ENCODE measurements at places on chromosomes 11 and 22.
A peak's percentile ranks its signal among the peaks of the same experiment; 100 is the strongest.

GRCh38 chr11:94131047-94131717, 2.5 kb downstream of the PANX1 start:
- no peak for DNase-seq

DNA sequence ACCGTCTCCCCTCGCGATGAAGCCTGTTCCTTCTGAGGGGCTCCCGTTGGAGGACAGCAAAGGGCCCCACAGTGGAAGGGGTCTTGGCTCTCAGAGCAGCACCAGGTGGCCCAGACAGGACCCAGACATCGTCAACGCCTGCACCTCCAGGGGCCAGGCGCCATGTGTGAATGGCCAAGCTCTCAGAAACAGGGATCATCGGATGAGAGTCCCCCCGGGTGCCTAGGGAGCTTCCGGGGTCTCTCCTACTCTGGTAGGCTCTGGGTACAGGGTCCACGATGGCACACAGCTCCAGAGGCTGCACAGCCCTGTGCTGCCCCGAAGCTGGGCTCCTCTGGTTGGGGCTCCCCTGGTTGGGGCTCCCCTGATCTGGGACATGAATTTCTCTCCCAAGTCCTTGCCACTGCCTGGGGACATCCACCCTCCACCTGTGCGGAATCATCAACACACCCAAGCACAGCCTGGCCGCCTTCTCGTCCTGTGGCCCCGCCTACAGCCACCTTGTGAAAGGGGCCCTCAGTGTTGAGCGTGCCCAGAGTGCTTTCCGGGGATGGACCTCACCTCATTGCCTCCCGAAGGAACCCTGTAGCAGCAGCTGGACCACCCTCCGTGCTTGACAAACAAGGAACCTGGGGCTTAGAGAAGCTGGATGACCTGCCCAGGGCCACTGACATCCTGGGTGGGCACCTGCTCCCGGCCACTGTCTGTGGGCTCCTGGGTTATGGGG, 929.0 kb downstream of the BRD1 start:
- no peak for DNase-seq

DNA sequence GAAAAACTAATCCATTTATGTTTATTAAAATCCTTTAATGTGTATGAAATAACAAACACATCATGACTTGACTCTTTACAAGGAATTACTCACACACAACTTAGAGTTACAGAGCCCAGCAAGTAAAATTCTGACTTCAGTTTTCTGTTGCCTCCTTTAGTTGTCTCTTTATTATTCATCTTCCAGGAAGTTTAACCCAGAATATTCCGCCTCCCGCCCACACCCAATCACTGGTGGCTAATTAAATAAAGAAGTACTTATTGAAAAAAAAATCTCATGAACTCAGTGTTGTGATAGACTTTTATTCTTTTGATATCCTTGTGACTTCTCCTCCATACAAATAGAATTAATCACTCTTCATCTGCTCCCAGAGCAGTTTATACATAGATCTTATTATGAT, 61.9 kb downstream of the MUC15 start:
- DNase-seq, result no peak

GRCh38 chr11:128397362-128397761, 190.0 kb downstream of the ETS1 start:
- DNase-seq, result no peak

GRCh38 chr11:104917271-104918112, 19.2 kb upstream of the CASP12 start:
- no peak for DNase-seq

GRCh38 chr11:94536386-94536785, 7.3 kb upstream of the FUT4 start:
- DNase-seq, result no peak

DNA sequence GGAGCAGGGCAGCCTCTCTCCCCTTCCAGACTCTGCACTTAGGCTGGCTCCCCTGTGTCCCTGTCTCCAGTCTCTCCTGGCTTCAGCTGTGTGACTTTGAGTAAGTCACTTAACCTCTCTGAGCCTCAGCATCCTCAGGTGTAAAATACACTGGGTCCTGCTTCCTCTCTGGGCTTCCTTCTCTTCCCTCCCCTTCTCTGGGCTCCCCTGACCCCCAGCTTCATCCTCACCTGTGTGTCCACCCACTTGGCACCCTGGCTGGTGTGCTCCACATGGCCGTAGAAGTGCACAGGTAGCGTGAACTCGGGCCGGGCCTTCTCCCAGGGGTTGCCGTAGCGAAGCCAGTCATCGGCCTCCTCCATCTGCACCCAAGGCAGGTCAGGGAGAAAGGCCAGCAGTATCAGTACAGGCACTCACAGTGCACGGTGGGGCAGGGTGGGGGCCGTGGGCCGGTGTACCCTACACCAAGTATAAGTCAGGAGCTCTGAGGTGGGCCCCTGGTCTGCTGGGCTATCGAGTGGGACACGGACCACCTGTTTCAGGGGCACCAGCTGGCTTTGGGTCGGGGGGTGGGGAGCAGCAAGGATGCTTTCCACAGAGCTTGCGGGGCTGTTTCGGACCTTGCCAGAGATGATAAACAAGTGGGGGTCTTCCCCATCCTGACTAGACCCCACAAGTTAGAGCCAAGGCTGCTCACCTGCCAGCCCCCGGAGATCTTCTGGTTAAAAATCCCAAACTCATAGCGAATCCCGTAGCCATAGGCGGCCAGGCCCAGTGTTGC, 2.0 kb downstream of the PYGM start:
- DNase-seq, result no peak

- DNase-seq, result peak; percentile 49
These were observed 7.6 kb downstream of the CYB5R2 start for GRCh38 chr11:7665473-7666291.

GRCh38 chr11:118907051-118908042, 18.4 kb downstream of the BCL9L start:
- DNase-seq, result no peak

DNA sequence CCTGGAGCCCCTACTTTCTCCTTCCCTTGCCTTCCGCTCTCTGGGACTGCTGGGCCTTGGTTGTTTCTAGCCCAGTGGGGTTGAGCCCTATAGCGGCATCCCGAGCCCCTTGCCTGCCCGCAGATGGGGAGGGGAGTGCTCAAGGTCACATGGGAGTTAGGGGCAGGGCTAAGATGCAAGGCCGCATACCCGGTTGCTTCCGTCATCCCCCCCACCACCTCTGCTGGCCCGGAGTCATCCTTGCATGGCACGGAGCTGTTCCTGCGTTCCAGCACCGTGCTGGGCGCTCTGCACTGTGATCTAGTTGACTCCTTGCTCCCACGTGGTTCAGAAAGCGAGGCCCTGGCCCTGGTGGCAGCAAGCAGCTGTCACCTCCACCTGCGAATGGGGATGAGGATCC, 18.0 kb downstream of the FLRT1 start:
- DNase-seq, result no peak

DNA sequence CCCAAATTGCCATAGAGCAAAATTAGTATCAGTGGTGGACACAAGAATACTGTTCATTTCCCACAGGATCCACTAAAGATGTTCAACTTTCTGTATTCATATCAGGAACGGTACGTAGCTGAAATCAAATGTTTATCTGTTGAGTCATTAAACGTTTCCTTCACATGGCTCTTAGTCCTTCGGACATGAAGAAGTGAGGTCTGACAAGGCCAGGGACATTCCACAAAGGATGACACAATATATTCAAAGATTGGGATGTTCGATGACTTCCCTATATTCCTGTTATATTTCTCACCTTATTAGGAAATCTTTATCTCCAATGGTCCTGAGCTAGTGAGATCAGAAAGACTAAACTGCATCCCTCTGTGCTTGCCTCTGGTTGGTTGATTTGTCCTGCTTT, 129.0 kb downstream of the ETS1 start:
- DNase-seq, result peak; percentile 42

GRCh38 chr11:128412847-128413791, 174.2 kb downstream of the ETS1 start:
- no peak for DNase-seq

- no peak for DNase-seq
These were observed 16.0 kb upstream of the FJX1 start for GRCh38 chr11:35602160-35602793.

DNA sequence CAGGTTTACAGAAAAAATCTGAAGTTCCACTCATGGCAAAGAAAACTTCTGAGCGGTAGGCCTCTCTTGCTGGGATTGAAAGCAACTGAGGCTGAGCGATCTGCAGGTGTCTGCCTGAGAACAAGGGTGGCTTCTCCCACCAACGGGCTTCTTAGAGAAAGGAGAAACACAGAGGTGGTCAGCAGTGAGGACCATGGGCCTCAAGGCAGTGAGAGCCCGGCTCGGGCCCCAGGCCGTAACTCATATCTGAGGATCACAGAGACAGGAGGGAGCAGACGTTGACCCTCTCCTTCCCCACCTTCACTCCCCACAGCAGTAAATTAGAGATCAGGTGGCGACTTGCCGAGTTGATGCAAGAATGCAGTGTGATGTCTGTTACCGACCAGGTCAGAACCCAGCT, 50.9 kb upstream of the RTL6 start:
- DNase-seq, result no peak

DNA sequence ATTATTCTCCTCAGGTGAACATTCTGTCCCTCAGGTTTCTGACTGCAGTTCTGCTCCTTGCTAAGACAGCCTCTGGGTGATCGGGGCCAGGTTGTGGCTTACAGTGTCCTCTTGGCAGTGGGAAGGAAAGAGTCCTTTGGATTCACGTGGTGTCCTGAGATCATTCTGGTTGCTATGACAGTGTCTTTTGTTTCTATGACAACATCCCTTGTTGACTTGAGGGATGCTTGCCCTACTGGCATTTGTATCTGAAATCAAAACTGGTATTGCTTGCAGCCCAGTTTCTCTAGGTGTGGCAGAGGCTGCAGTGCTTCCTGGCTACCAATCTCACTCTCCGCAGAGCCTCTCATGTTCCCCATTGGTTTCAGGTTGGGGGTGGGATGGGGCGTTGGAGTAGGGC, 151.8 kb upstream of the CCDC90B start:
- DNase-seq, result no peak

- no peak for DNase-seq
These were observed 94.8 kb downstream of the TEAD1 start for GRCh38 chr11:12768726-12769673.

DNA sequence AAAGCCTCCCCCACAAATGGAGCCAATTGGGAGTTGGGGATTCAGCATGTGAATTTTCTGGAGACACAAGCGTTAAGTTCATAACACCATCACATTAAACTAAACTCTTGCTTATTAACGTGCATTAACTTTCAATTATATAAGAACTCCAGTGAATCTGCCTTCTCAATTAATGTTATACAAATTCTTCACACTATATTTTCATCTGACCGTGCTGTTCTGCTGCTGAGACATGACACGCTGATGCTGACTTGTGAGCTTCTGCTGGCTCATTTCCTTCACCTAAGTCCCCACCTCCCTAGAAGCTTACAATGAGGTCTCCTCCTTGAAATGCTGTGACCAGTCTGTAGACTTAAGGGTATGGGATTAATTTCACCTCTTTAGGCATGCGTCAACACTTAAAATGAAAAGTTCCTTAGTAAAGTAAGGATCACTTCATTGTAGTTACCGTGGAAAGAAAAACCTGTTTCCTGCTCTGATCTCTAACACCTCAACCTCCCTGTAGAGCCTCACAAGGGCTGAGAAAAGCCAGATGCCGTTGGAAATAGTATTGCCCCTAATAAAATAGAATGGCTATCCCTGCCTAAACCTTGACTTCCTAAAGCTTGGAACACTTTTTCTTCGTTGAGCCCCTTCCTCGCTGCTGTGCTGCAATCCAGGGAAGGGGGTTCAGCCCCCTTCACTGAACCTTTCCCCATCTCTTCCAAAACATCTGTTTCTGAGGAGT, 2.2 kb downstream of the HBG2 start:
- no peak for DNase-seq

DNA sequence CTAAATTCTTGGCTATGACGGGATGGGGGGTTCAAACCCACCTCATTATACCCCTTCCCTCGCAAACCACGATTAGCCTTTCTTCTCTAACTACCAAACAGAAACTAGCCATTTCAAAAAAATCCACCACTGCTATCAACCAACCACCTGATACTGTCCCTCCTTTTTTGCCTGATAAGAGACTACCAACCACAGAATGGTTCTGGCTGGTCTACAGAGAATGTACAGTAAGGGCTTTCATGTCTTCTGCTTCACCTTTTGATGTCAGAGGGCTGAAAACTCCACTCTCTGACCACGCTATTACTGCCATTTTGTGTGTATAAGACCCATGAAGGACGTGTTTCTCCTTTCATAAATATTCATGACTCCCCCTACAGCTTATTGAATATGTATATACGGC, 19.1 kb downstream of the RIC3 start:
- no peak for DNase-seq

GRCh38 chr22:35275580-35275979, 18.3 kb downstream of the HMGXB4 start:
- DNase-seq, result no peak

DNA sequence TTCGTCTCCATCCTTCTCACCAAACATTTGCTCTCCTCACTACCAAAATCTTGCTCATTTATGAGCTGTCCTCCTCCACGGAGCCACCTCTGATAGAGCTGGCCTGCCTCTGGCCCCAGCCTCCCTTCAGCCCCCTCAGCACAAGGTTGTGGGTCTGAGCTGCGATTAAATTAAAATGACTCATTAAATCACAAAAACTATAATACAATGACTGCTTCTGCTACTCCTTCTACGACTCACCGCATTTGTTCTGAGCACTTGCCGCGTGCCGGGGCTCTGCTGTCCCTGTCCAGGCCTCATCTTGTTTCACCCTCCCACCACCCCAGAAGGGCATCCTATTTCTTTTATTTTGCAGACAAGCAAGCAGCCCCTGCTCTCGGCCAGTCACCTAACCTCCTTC, 49.2 kb upstream of the TIMP3 start:
- no peak for DNase-seq

GRCh38 chr11:27926981-27927481, 180.9 kb downstream of the KIF18A start:
- DNase-seq, result peak; percentile 94

DNA sequence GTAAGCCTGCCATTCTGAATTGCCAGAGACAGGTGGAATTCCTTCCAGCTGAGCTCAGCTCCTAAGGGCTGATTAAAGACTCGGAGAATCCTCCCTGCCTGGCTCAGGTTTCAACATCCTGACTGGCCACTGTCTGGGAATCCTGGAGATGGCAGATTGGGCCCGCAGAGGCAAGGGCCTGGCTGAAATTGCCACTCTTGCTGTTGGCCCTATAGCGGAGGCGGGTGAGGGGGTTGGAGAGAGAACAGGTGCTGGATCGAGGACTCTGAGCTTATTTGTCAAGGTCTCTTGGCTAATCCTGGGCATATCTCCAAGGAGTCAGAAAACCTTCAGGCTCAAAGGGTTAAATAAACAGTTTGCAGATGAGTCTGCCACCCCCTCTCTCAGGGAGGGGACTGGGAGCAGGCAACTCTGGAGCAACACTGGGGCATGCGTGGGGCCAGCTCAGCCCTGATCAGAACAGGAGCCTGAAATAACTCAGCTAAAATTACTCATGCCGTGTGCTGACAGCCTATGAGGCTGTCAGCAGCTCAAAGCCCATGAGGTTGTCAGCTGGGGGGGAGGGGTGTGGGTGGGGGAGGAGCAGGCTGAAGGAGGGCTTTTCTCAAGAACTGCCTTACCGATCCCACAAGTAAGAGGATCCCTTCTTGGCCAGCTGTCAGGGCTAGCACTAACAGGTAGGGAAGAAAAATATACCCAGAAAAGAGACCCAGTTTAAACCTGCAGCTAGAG, 14.7 kb upstream of the MFRP start:
- DNase-seq, result no peak

Data from HS-27A (cell line).